ENCODE measurements at places on chromosomes 13 and 19.

DNA sequence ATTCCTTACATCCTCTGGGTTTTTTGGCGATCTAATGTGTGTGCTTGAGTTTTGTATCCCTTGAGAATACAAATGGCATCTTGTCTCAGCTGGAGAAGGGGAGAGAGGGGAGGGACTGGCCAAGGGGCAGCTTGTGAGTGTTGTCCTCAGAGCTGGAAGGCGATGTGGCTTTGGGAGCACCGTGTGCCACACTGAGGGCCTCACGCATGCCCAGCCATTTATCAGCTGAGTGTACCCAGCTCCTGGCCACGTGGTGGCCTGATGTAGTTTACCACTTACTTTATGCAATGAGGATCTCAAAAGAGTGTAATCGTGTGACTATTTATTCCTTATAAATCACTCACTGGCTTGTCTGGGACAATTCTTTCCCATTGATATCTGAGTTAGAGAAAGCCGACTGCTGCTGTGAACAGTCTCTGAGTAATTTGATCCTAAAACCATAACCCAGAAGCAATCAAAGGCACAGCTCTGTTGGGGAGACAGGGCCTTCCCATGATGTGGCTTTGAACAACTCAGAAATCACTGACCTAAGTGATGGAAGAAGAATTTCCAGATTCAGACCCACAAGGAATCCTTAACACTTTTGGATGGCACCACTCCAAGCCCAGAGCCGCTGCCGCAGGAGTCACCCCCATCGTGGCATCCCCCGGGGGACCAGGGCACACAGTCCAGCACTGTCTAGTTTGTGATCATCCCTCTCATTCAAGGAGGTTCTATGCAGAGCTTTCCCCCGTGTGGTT, 53.9 kb upstream of the MTIF3 start:
- no peak for DNase-seq

DNA sequence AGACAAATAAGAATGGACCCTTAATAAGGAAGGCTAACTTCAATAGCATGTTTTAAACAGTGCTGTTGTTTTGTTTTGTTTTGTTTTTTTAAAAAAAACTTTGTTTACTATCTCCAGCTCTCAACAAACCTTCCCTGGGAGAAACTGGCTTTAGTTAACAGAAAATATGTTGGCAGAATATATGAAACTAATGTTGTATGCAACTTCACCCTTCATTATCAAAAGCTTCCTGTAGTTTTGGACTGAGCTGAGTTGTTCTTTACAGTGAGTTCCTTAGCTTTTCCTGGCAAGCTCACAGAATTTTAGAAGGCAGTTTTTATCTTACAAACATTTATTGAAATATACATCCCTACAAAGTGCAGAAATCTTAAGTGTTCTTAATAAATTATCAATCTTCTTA, 2480.7 kb upstream of the PCDH20 start:
- no peak for DNase-seq

DNA sequence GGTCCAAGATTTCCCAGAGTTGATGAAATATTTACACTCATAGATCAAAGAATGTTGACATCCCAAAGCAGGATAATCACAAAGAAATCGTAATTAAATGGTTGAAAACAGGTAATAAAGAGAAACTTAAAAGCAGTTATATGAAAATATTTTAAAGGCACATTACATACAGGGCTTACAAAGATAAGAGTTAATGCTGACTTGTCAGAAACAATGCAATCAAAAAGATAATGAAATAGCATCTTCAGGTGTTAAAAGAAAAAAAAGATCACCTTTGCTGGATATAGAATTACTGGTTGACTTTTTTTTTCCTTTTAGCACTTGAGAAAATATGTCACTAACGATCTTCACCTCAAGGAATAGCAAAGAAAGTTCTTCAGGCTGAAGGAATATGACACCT, 48.8 kb downstream of the KCTD15 start:
- DNase-seq, result no peak

DNA sequence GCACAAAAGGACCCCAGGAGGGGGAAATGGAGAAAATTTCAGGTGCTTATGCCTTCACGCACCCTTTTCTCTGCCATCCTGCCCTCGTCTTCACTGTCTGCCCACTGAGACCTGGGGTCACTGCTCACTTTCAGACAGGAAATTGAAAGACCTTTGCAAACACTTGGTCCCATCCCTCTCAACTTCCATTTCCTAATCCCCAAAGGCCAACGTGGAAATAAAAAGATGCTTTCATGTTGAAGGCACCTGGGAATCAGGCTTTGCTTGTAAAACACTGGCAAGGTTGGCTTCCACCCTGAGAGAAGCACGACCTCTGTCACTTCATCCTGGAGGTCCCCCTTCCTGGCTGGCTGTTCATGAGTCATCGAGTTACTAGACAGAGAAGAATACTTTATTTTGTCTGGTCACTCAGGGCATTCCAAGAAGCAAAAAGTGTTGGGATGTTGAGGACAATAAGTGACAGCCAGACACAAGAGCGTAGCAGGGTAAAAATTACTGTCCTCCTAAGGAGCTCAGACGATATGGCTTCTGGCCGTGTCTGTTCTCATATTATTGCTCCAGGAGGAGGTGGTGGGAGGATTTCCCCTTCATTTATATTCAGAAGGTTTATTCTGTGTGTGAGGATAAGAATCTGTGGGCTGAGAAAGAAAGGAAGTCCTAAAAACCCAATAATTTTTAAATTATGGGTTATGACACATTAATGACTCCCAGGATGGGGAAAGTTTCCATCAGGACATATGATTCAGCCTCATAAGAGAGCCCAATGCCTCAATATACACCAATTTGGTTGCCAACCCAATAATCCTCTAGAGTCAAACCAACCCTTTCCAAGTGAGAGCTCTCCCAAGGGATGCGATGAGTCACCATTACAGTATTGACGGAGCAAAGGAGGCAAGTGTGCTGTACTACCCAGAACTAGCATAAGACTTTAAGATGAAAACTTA, 409.0 kb downstream of the COG6 start:
- no peak for DNase-seq

- no peak for DNase-seq
These were observed 12.8 kb upstream of the TOMM40 start for GRCh38 chr19:44878120-44878865.

DNA sequence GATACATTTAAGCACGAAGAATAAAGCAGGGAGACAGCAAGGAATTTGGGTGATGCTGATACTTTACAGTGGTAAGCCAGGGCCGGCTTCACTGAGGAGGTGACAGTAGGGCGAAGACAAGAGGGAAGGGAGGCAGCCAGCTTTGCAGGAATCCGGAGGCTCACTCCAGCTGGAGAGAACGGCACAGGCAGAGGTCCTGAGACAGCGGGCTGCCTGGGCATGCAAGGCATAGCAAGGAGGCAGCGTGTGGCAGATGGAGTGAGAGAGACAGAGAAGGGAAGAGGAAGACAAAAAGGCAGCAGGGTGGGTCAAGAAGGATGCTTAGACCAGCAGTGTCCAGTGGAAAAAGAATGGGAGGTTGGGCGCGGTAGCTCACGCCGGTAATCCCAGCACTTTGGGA, 83.2 kb upstream of the WASF3 start:
- no peak for DNase-seq

DNA sequence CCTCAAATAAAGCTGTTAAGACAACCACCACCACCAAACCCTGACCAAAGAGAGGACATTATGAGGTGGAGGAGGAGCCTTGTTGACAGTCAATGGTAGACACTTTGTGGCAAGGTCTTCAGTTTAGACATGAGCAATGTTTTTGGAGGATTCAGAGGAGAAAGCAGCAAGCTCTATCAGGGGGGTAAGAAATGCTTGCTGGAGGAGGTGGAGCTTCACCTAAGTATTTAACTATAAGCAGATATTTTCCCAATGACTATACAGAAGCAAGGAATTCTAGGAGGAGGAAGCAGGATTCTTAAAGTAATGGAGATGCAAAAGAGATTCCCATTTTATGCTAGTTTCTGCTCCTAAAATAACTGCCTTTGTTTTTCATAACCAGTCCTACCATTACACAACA, 74.2 kb downstream of the TRPC4 start:
- no peak for DNase-seq

- DNase-seq, result no peak
These were observed 22.9 kb upstream of the ADGRE1 start for GRCh38 chr19:6864325-6864940.

GRCh38 chr13:79775830-79776229, 294.9 kb downstream of the NDFIP2 start:
- no peak for DNase-seq

GRCh38 chr13:65917731-65918130, 1312.4 kb downstream of the PCDH9 start:
- no peak for DNase-seq

DNA sequence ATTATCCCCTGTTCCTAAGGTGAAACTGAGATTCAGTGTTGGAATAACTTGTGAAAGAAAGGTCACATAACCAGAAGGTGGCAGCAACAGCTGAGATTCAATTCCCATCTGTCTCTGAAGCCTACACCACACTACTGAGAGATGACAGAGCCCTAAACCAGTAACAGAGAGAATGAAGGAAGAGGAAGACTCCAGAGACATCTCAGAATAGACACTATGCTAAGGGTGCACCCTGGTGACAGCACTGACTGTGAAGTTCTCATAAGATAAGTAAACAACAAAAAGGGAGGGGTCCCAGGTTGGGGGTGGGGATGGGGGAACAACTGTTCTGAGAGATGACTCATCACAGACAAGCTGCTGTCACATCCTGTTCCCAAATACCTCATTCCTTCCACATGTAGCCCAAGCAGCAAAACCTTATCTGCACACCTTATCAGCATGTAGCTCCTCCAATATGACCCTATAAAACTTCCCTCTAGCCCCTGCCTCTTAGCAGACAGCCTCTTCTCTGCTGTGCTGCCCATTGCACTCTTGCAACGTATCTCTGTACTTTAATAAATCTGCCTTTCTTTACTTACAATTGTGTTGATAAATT, 46.5 kb downstream of the UTP14C start:
- no peak for DNase-seq

DNA sequence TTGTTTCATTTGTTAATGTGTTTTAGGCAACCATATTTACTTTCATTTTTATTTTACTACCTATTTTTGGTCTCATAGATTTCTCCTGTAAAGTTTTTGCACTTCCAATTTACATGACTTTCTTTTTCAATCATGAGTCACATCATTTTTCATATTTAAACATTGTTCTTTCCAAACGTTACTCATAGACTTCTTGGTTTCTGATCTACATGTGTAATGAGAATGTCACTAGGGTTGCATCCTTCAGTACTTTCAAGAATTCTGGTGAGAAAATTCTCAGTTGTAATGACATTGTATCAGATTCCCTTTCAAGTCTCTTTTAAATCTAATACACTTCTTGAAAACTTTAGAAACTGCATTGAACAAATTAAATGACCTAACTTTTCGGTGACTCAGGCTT, 991.7 kb downstream of the EFNB2 start:
- no peak for DNase-seq

Data from cortex of kidney (tissue), 1 donor.